ENCODE measurements at places on chromosomes 2 and 18. TPM values are rescaled to one million over a fixed set of nuclear protein-coding genes. Genes with fewer than 3 reads are reported as not detected.
A peak's percentile ranks its signal among the peaks of the same experiment; 100 is the strongest.

- H3K4me3 ChIP-seq = no peak overlapping the region
- DNase-seq = peak; percentile 79
- H3K4me1 ChIP-seq = no peaks in the 10 kb centered on the region
- H3K27ac ChIP-seq = no peak overlapping the region
- no peaks in the 10 kb centered on the region for H3K36me3 ChIP-seq
Measured at GRCh38 chr18:22223254-22223964, 54.0 kb downstream of the GATA6 start.

GRCh38 chr2:131556998-131557397, 29.3 kb downstream of the CCDC74A start:
- H3K27ac ChIP-seq = no peak overlapping the region
- no peaks in the 10 kb centered on the region for H3K27me3 ChIP-seq
- H3K4me3 ChIP-seq = no peak overlapping the region
- H3K36me3 ChIP-seq = no peaks in the 10 kb centered on the region

DNA sequence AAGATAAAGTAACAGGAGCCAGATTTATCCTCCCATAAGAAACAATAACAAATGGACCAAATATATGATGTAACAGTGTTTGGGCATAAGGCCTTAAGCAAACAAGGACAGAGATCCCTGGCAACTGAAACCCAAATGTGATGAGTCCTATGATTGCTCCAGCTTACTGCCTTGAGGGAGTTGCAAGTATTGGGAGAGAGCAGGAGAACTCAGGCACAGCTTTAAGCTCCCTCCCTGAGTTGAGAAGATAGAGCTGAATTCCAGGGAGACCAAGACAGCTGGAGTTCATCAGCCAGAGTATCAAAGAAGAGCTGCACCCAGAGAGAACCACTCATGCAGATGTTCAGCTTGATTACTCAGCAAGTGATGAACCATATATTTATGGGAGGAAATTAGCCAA, 814.5 kb upstream of the RAB6C start:
- H3K27ac ChIP-seq = no peak overlapping the region
- H3K4me1 ChIP-seq = no peaks in the 10 kb centered on the region
- no peaks in the 10 kb centered on the region for H3K36me3 ChIP-seq
- H3K27me3 ChIP-seq = no peaks in the 10 kb centered on the region
- H3K4me3 ChIP-seq = no peak overlapping the region
- no peak for DNase-seq

Gene ATP5MC3
- 137 TPM for total RNA-seq

DNA sequence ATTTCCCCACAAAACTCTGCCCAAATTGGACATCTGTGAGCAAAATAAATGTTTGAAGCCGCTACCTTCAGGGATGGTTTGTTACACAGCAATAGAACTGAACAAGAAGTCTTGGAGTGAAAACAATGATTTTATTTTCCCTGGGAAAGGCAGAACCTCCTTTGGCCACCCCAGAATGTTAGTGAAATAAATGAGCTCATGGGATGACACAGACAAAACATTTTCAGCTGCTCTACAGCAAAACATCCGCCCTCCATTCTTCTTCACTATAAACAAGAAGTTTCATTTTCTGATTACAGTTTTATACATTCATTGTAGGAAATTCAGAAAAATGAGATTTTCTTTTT, 4.3 kb upstream of the EFHD1 start:
- peaks cover 10% of the 10 kb centered on the region for H3K27me3 ChIP-seq
- no peak for DNase-seq
- H3K4me3 ChIP-seq = no peak overlapping the region
- H3K36me3 ChIP-seq = no peaks in the 10 kb centered on the region
- no peak overlapping the region for H3K27ac ChIP-seq

Gene PTPN2
- 119 TPM for total RNA-seq

GRCh38 chr2:159921752-159922404, 123.9 kb upstream of the CD302 start:
- no peaks in the 10 kb centered on the region for H3K36me3 ChIP-seq
- H3K4me3 ChIP-seq = no peak overlapping the region
- DNase-seq = peak; percentile 88
- no peak overlapping the region for H3K27ac ChIP-seq

DNA sequence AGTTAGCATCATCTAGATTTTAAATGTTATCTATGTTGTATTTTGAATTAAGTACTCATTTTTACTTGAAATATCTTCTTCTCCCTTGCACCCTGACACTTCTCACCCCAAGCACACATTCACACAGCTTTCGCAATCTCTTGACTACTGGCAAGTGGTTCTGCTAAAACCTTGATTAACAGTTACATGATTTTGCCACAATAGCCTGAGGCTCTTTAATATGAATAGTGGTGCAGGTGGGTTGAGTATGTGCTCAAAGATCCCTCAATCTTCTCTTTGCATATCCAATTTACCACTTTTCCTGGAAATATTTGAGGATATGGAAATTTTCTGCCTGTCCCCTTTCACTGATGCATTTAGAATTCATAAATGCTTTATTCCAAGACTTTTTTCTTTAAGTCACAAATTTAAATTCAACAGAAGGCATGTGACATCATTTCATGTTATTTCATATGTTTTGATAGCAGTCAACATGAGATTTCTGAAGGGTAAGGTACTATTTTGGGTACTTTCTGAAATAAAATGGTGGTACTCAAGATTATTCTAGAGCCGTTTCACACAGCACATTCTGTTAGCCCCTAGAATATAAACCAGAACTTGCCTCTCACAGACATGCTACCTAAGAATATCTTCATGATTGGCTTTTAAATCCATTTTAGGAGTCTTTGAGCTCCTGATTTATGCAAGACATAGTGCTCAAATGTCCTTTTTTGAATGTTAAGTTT, 339.7 kb downstream of the RPRM start:
- H3K27ac ChIP-seq = no peak overlapping the region
- H3K4me1 ChIP-seq = no peaks in the 10 kb centered on the region
- DNase-seq = no peak
- H3K4me3 ChIP-seq = no peak overlapping the region

DNA sequence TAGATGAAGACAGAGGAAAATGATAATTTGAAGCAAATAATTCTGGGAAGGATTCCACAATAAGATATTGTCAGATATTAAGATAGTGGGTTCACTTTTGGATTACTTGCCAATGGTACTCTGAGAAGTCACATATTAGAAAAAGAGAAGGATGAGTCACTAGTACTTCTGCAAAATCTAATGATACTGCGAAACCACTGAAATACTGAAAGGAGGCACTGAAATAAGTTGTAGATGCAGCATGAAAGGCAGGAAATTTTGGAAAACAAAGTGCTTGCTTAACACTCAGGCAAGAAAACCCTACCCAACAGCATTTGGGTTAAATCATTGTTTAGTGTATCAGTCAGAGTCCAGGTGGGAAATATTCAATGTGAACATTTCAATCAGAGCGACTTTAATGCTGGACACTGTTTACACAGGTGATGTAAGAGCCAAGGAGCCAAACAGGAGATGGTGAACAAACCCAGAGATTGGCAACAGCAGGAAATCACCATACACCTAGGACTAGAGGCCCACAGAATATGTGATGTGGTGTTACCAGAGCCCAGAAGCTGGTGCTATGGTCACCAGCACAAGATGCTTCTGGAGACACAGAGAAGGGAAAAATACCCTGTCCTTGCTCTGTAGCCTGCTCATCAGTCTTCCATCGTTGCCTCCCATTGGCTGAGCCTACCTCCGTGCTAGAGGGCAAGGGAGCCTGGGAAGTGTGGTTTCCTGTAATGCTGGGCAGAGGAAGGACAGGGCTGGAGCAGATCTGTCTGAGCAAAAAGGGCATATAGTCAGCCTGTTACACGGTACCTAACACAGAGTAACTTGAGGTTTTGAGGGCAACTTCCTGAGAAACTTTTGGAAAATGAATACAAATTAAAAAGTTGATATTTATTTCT, 204.7 kb upstream of the ITGA4 start:
- no peaks in the 10 kb centered on the region for H3K36me3 ChIP-seq
- no peak for DNase-seq
- H3K4me3 ChIP-seq = no peak overlapping the region

Gene NEU2
- total RNA-seq = not detected

Gene KIF1A
- total RNA-seq = not detected

- no peak for DNase-seq
- H3K4me3 ChIP-seq = no peak overlapping the region
- no peaks in the 10 kb centered on the region for H3K4me1 ChIP-seq
- H3K36me3 ChIP-seq = no peaks in the 10 kb centered on the region
Measured at GRCh38 chr18:3095921-3096320, 83.0 kb upstream of the LPIN2 start.

All from upper lobe of left lung (tissue), 6 donors.